K562 (cell line): ENCODE measurements at places on chromosomes 12 and 14. TPM values are rescaled to one million over a fixed set of nuclear protein-coding genes. Genes with fewer than 3 reads are reported as not detected.

Gene ADAMTS20
- total RNA-seq, result 0.09 TPM in 1 of 2 replicates, not detected in the other

Gene LUM
- 0.11 and 0.40 TPM in 2 replicates for total RNA-seq

DNA sequence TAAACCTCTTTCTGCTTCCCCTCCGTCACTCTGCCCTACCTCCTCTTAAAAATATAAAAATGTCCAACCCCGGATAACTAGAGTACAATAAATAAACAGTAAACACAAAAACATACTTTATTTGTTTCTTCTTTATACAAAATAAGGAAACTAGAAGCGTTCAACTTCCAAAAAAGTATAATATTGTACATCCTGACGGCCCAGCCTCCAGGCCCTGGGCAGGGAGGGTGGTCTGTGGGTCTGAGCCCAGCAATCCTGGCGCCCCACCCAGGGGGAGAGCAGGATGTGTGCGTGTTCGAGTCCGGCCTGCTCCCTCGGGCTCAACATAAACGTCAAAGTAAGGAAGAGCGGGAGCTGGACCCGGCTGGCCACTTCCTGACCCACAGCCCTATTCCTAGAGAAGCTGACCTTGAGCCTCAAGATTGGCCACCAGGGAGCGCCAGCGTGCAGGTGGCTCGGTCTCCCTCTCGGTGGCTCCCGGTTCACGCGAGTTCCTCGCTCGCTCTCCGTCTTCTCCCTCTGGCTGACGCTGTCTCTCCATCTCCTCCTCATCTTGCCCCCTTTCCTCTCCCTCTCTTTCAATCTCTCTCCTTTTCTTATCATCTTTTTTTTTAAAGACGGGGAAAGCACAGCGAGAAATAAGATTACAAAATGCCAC lies 9.4 kb downstream of the LHX5 start:
- no peak overlapping the region for H3K4me3 ChIP-seq
- no peak overlapping the region for H3K27ac ChIP-seq
- H3K36me3 ChIP-seq, result no peaks in the 10 kb centered on the region
- H3K27me3 ChIP-seq, result peaks cover 53% of the 10 kb centered on the region
- H3K4me1 ChIP-seq, result peaks cover 44% of the 10 kb centered on the region

DNA sequence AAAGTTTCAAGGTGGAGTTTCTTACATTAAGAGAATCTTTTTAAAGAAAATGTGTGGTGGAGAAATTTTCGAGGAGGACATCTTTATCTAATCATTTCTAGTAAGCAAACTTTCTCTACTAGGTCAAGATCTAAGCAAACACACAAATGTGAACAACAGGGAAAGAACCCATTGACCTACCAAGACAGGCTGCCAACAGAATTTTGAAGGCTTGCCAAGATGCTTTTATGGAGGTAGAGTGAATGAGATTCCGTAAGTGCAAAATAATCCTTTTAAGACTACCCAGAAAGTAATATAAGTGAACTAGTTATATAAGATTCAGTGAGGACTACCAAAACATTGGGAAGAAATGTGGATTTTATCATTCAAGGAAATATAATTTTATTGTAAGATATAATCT lies 357.1 kb upstream of the PDE3A start:
- no peaks in the 10 kb centered on the region for H3K36me3 ChIP-seq
- H3K27ac ChIP-seq, result no peak overlapping the region
- no peak for DNase-seq
- H3K4me3 ChIP-seq, result no peak overlapping the region
- H3K4me1 ChIP-seq, result no peaks in the 10 kb centered on the region

DNA sequence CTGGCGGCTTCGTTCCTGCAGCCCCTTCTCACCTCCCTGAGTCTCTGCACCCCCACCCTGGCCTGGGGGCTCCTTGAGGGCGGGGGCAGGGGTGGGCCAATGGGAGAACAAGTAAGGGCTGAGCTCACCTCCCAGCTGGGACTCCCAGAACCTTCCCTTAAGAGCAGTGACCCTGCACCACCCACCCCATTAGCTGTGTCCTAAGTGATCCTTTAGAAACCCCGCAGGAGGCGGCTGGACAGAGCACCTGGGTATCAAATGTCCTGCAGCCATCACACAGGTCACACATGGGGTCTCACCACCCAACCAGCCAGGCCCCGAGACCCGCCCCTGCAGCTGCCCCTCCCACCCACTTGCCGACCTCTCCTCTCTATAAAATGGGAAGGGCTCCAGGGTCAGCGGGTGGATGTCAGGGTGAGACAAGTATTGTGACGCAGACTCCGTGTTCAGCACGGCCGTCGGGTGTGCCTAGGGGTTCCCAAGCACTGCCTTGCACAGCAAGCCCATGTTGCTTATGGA lies 151.2 kb upstream of the C14orf180 start:
- DNase-seq, result no peak

- DNase-seq, result no peak
- H3K4me1 ChIP-seq, result peaks cover 6% of the 10 kb centered on the region; the same call in 2 of the 3 replicates
- H3K4me3 ChIP-seq, result no peak overlapping the region
- H3K36me3 ChIP-seq, result no peaks in the 10 kb centered on the region
Observed at GRCh38 chr12:93526786-93527428, 45.6 kb upstream of the SOCS2 start.

DNA sequence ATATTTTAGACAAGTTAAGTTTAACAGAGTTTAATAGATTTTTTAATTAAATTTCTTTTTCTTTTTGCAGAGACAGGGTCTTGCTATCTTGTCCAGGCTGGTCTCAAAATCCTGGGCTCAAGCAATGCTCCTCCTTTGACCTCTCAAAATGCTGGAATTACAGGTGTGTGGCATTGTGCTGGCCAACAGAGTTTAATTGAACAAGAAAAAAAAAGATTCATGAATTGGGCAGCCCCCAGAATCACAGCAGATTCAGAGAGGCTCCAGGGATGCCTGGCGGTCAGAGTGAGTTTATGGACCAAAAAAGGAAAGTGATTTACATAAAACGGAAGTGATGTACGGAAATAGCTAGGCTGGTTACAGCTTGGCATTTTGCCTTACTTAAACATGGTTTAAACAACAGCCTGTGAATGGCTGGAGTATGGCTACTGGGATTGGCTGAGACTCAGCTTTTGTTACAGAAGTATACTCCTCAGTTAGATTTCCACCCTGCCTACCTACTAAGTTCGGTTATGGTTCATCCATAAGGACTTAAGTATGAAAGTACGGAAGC lies 14.5 kb upstream of the TESPA1 start:
- H3K36me3 ChIP-seq, result no peaks in the 10 kb centered on the region
- H3K27ac ChIP-seq, result no peak overlapping the region
- H3K27me3 ChIP-seq, result peaks cover 27% of the 10 kb centered on the region; the same call in 1 of the 2 replicates
- no peaks in the 10 kb centered on the region for H3K4me1 ChIP-seq
- DNase-seq, result no peak
- H3K4me3 ChIP-seq, result no peak overlapping the region

DNA sequence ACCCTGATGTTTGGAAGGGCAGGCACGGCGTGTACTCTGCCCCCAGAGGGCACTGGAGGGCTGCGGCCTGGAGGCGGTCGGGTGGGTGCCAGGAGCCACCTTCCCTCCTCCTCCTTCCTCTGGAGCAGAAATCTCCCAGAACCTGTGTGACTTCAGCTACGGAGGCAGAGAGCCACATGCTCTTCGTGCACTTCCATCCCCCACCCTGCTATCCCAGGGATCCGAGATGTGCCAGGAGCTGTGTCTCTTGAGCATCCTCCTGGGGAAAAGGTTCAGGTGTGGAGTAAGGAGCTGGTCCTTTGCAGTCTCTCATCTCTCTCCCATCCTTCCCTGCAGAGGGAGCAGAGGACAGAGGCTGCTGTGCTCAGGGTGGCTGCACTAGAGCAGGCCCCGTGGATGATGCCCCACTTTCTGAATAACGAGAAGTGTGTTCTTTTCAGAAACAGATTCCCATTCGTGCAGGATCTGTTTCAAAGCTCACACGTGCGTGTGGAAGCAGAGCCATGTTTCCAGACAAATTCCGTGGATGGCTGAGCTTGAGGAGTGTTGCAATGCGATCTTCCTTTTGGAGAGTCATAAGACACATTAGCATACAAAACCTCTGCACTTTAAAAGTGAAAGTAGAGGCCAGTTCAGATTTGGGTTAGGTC lies 162.9 kb downstream of the ADGRD1 start:
- no peak overlapping the region for H3K4me3 ChIP-seq
- H3K36me3 ChIP-seq, result no peaks in the 10 kb centered on the region
- H3K27me3 ChIP-seq, result peaks cover 52% of the 10 kb centered on the region
- no peak overlapping the region for H3K27ac ChIP-seq
- no peak for DNase-seq
- peaks cover 4% of the 10 kb centered on the region for H3K4me1 ChIP-seq

DNA sequence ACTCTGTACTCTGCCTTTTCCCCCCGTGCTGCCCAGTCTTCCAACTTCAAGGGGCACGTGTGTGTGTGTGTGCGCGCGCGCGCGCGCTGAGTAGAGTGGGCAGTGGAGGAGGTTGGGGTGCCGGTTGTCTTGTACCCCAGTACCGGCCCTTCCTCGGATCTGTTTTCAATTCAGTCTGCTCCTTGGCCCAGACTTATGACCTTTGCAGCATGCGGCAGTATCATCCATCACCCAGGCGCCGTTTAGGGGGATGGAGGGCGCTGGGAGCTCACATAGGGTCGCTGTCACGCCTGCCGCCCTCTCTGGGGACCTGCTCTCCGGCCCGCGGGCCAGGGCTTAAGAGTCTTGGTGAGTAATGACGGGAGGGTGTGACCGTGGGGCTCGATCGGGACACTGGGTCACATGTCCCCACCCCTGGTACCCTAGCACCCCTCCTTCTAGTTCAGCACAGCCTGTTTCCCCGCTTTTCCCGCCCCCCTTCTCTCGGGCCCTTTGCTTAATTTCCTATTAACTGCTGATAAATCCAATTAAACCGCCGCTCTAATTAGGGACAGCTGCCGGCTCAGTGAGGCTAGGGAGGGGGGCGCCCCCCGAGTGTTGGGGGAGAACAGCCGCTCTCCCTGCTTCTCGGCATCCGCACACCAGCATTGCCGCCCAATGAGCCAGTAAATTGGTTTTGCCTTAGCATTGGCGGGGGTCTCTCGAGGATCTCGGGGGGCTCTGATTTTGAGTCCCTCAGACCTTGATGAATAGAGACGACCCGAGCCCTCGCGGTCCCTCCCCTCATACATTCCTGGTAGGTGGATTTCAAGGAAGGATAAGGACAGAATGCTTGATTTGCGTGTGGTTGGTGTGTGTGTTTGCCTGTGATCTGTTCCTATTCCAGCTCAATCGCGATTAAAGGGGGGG lies 9.3 kb downstream of the STAC3 start:
- peaks cover 43% of the 10 kb centered on the region for H3K4me1 ChIP-seq
- peaks cover 2% of the 10 kb centered on the region; the same call in 1 of the 3 replicates for H3K27me3 ChIP-seq
- no peaks in the 10 kb centered on the region for H3K36me3 ChIP-seq

- peaks cover 14% of the 10 kb centered on the region for H3K27me3 ChIP-seq
- no peaks in the 10 kb centered on the region for H3K36me3 ChIP-seq
- no peak overlapping the region for H3K4me3 ChIP-seq
- no peak overlapping the region for H3K27ac ChIP-seq
Observed at GRCh38 chr12:101552277-101552676, 42.5 kb upstream of the MYBPC1 start.

Gene VSIG10
- total RNA-seq, result 3.8 and 4.7 TPM in 2 replicates
